ENCODE measurements at places on chromosomes 4 and X.

DNA sequence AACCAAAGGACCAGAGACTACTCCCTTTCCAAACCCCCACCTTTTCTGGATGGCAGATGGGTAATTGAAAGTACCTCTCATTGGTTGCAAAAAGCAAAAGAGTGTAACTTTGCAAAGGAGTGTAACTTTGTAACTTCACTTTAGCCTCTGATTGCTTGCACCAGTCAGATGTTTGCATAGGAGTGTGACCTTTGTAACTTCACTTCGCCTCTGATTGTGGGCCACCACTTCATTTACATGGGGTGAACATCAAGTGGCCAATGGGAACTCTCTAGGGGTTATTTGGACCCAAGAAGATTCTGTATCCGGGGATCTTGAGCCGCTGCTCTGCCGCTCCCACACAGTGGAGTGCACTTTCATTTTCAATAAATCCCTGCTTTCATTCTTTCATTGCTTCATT is 9.9 kb upstream of the SLC25A43 start:
- DNase-seq = no peak

DNA sequence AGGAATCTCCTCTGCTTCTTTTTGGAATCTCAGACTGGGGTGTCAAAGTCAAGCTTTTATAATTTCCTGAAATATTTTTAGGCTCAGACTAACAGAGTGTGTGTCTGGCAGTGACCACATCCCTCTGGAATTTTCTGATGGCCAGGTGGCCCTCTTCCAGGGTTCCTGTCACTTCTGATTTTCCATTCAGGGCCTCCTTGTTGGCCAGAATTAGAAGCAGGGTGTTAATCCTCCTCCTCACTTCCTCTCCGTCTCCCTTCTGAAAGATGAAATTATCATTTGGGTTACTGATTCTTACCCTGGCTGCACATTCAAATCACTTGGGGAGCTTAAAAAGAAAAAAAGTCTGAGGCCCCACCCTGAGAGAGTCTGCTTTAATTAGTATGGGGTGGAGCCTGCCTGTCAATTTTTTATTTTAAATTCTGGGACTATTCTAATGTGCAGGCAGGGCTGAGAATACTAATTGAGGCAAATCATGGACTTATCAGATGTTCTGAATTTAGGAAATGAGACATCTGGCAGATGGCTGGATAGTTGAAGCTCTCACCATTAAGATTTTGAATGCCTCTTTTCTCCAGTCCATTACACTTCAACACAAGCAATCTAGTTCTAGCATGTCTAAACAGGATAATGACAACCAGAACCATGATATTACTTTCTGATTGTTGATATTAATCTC is 43.2 kb downstream of the HAND2 start:
- no peak for DNase-seq

DNA sequence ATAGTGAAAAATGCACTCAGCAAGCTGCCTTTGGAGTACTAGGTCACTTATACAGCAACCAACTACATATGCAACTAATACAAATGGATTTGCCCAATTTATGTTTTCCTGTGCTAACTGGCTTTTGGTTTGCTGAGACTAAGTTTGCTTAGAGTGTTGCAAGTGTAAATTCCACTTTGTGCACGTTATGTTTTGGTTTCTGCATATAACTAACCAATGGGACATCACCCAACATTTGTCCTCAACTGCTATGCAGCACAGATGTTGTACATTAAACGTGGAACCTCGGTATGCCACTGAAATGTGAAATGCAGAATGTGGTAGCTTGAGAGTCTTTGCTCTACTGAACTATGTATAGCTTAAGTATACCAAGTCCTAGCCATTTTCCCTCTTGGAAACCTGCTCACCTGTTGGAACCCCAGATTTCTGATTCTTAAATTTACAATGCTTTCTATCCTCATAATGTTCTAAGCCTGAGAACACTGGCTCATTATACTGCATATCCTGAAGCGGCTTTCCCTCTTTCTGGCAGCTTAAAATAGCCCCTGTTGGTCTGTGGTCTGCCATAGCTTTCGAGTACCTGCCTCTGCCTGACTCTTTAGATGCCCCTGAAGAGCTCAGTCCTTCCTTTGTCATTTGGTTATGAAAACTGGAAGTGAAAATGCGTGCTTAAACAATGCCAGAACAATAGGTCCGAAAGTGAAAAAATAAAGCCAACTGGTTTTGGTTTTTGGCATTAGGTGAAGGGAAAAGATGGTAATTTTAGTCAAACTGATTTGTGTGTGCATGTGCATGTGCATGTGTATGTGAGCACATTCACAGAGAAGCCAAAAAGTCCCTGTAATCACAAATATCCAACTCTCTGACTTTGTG is 158.0 kb downstream of the SH2D1A start:
- DNase-seq = peak; percentile 26

GRCh38 chrX:47047989-47048388 is 30.3 kb upstream of the RGN start:
- DNase-seq = no peak

GRCh38 chr4:123421937-123422781 is 25.6 kb downstream of the SPRY1 start:
- no peak for DNase-seq

DNA sequence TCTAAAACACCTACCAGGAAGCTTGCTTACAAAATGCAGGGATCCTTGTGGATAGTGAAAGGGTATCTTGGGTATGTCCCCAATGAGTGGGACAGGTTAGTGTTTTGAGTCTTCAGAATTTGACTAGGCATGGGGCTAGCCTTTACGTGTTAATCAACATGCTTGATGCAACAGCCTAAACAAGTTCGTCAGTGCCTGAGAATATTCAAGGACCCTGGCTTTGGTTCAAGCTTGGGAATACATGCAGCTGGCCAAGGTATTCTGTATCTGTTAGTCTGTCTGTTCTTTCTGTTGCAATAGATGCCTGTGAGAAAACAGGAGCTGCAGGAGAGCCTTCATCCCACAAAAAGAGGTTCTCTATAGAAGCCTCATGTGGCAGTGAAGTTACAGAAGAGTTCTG is 149.5 kb downstream of the CCNG2 start:
- no peak for DNase-seq

DNA sequence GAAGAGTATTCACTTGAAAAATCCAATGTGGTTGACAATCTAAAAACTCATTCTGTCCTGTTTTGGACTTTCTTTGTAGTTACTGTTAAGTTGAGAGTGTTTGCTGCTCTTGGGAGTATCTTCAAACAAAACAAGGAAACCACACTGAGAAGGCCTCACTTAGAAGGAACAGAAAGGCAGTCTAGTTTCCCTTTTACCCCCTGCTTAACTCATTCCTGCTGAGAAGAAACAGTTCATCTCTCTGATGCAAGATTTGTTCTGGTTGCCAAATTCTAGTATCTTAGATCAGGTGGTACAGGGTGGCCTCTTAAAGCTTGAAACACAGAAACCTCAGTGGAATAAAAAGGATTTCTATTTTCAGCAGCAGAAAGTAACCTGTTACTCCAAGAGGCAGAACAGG is 41.4 kb downstream of the GUCY2F start:
- no peak for DNase-seq

- DNase-seq = no peak
Measured at GRCh38 chr4:69563424-69563823, 67.7 kb upstream of the UGT2B4 start.

- peak; percentile 24 for DNase-seq
Measured at GRCh38 chr4:76809594-76810305, 88.2 kb downstream of the SOWAHB start.

- no peak for DNase-seq
Measured at GRCh38 chr4:25860586-25861279, 2.1 kb downstream of the SEL1L3 start.

DNA sequence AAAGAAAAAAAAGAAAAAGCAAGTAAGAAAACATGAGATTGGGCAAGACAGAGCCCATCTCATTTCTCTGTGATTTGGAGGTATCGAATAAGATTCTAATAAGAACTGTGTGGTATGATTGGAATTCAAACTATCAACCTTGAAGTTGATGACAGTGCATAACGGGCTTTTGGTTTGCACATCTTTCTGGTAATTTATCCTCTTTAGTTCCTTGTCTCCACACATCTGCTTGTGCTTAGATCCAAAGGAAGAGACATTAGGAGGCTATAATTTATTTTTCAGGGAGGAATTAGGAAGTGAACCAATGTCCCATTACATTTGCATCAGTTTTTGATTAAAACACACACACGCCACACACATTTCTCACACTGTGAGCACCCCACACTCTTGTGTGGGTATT is 149.9 kb downstream of the ARSF start:
- peak; percentile 61 for DNase-seq

DNA sequence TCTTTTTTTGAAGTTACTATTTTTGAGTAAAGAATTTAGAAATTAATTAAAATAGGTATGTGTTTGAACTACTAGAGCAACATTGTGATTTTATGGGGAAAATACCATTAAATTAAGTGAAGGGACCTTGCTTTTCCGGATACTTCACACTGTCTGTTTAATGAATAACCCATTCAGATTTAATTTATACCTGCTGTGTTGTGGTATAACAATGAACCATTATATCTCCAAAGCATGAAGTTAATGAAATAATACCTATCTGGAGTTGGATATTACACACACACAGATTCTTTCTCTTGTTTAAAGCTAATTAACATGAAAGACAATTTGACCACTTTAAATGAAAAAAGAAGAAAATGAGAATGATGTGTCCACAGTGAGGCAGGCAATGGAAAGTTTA is 195.0 kb upstream of the GPRIN3 start:
- DNase-seq = no peak

- no peak for DNase-seq
Measured at GRCh38 chrX:153905481-153906095, 1.1 kb downstream of the AVPR2 start.

DNA sequence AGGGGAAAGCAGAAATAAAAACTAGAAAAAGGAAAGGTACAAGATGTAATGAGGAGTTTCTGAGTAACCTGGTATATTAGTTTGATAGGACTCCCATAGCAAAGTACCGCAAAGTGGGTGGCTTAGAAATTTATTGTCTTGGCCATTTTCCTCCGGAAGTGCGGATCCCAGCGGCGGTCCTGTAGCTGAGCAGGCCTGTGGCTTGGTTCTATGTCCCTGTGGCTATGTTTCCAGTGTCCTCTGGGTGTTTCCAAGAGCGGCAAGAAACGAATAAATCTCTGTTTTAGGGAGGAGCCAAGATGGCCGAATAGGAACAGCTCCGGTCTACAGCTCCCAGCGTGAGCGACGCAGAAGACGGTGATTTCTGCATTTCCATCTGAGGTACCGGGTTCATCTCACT is 44.0 kb upstream of the LDB2 start:
- no peak for DNase-seq

DNA sequence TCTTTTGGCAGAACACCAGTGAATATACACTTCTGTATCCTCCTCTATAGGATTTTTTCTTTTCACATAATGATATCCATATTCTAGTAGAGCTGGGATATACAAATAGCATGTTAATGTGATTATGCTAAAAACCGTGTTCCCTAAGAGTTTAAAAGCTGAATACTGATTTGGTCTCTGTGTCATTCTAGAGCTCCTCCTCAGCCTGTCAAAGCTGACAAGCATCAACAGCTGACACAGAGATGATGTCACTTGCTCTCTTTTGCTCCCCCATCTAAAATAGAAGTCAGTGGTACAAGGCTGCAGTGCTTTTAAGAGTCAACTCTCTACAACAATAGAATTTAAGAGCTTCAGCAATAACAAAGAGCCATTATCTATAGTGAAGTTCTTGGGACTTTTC is 17.1 kb upstream of the HERC3 start:
- DNase-seq = no peak

DNA sequence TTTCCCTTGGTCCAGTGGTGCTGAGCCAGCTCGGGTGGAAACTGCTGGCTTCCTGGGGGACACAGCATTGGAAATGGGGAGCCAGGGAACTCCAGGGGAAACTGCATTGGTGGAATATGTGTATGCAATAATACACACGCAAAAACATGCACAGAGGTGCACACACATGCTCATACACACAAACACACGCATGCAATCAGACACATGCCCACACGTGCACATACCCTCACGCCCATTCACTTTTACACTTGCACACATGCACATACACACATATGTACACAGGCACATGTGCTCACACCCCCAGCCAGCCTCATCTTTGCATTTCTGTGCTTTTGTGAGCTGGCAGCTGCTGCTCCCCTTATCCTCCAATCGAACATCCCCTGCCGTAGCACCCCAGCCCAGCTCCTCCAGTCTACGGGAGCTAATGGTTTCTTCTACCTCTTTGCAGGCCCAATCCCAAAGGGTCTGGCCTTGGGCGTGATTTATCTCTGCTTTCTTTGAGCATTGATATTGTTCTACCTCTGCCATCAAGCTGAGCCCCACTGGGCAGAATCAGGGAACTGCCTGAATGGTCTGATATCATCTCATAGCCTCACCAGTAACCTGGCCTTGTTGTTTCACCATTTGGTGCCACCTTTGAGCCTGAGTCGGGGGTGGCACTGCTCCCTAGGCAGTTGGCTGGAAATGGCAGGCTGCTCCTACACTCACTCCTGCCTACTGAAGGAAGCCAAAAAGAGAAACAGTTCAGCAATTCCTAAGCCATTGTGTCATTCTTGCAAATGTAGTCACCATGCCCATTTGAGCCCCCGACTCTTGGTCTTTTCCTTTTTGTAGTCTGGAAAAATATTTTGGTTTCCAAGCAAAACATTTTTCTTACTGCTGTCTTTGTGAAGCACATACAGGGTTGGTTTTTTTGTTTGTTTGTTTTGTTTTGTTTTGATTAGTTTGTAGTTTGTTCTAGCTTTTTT is 104.4 kb upstream of the MAMLD1 start:
- DNase-seq = peak; percentile 27

Data from AG08395 (cell line).